ENCODE measurements at places on chromosomes 1 and 21.
A peak's percentile ranks its signal among the peaks of the same experiment; 100 is the strongest.

DNA sequence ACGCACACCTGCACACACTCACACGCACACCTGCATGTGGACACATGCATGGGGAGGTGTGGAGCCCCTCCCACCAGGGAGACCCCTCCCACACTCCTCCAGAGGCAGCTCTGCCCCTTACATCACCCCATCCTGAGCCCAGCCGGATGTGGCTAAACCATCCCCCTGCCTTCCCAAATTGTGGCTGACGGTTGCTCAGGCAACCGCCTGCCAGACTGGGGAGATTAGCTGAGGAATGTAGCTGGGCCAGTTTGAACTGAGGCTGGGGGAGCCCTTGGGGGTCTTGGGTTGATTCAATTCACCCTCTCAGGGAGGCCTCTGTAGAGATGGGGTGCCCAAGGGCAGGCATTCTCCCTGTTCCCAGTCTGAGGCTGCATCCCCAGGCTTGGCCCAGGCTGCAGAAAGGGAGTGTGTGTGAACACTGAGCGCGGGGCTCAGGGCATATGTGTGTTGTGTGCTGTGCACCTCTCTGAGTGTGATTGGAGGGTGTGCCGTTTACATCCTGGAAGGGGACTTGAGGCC, 12.9 kb downstream of the PTPRU start:
- no peak for DNase-seq

DNA sequence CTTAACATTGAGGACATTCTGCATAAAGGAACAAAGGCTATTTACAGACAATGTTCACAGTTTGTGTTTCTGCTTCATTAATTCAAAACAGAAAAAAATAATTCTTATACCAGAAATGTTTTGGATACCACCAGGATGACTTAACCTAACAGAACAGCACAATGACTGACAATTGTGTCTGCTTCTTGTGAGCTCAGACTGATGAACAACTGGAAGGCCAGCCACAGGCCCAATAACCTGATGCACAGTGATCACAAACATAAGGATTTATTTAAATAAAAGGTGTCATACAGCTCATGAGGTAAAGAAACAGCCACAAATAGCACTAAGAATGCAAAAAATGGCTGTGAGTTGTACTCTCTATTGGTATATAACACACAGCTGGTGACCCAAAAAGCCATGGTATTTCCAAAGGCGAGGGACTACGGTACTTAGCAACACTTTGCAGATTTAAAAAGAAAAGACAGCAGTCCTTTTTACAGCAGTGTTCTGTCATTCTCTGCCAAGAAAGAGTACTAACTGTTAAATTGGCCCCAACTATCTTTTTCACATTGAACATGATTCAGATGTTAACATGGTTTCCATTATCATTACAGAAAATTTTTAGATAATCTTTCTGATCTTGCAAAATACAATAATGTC, 32.1 kb upstream of the DDAH1 start:
- no peak for DNase-seq

GRCh38 chr1:185360714-185361113, 43.7 kb upstream of the IVNS1ABP start:
- no peak for DNase-seq

GRCh38 chr1:243723458-243724043, 126.5 kb downstream of the AKT3 start:
- no peak for DNase-seq

GRCh38 chr1:218123968-218124367, 161.1 kb upstream of the RRP15 start:
- no peak for DNase-seq

DNA sequence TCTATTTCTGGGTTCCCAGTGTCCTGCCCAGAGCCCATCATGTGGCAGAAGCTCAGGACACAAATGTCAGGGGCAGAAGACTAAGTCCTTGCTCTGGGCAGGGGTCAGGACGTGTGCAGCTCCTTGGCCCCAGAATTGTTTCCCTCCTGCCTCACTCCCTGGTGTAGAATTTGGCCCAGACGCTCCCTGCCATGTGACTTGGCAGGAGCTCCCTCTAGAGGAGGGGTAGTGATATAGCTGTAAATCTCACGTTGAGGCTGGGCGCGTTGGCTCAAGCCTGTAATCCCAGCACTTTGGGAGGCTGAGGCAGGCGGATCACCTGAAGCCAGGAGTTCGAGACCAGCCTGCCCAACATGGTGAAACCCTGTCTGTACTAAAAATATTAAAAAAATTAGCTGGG, 91.2 kb downstream of the UBIAD1 start:
- no peak for DNase-seq

DNA sequence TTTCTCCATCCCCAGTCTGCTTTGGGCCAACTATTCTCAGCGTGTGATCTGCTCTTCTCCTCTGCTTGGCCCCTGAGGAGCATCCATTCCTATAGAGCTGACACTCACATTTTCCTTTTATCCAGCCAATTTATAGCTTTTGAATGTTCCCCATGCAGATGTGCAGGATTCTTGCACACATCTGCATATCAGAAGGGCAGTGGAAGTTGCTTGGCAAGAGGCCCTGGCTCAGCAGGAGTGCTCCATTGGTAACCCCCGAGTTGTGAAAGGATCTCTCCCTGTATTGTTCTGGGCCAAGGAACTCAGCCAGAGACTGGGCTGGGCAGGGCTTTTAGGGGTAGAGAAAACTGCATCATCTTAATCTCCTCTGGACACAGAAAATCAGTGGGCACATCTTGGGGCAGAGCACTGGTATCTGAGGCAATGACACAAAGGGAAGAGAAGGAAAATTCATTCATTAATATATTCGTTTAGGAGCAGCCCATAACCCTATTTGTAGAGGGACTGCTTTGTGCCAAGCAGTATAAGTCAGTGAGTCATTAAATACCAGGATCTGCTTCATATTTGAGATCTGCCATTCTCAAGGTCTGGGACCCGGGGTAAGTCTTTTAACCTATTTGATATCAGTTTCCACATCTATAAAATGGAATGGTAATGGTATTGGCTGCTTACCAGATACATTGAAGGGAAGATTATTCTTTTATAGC, 31.0 kb upstream of the BEND5 start:
- no peak for DNase-seq

DNA sequence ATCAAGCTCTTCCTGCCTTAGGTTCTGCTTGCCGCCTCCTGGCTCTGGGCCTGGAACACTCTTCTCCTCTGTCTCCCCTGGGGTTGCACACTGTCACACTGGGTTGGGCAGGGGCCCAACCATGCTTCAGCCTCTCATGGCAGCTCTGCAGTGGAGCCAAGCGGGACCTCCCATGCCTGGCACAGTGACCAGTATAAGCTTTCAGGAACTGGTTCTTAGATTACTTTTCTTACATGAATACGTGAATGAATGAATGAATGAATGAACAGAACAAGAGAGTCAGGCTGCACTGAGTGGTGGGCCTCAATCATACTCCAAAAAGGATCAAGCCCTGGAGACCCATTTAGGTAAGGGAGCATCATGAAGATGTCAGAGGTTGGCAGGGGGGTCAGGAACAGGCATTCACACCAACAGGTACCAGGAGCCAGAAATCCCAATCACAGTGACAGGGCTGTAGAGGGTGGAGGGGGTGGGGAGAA, 30.8 kb upstream of the TMEM125 start:
- no peak for DNase-seq

DNA sequence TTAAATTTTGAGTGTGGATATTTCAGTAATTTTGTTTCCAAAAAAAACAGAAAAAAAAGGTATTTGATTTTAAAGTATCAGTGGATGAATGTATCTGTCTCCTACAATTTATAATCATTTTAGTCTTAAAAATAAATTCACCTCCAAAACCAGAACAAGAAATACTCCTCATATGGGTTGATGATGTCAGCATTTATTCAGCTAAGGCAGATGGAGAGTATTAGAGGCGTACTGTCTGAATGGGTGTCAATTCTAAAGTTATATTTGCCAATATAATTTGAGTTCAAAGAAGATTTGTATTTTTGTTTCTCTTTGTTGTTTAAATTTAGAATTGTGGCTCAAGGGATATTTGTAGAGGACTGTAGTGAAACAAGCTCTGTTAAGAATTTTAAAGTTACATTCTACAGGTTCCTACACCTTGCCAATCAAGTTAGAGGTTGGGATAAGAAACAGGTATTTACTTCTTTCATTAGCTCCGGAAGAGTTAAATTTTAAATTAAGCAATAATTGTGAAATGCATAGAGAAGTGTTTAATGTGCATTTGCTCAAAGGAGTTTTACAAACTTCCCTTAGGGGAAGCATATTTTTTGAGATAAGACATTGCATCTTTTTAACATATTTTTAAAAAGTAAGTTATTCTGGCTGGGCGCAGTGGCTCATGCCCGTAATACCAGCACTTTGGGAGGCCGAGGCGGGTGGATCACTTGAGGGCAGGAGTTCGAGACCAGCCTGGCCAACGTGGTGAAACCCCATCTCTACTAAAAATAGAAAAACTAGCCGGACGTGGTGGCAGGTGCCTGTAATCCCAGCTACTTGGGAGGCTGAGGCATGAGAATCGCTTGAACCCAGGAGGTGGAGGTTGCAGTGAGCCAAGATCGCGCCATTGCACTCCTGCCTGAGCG, 1.2 kb downstream of the PLA2G4A start:
- DNase-seq = peak; percentile 6

- no peak for DNase-seq
Observed at GRCh38 chr21:41868062-41868710, 11.0 kb downstream of the PRDM15 start.

- peak; percentile 3 for DNase-seq
Observed at GRCh38 chr1:192311281-192311680, 5.5 kb upstream of the RGS21 start.

DNA sequence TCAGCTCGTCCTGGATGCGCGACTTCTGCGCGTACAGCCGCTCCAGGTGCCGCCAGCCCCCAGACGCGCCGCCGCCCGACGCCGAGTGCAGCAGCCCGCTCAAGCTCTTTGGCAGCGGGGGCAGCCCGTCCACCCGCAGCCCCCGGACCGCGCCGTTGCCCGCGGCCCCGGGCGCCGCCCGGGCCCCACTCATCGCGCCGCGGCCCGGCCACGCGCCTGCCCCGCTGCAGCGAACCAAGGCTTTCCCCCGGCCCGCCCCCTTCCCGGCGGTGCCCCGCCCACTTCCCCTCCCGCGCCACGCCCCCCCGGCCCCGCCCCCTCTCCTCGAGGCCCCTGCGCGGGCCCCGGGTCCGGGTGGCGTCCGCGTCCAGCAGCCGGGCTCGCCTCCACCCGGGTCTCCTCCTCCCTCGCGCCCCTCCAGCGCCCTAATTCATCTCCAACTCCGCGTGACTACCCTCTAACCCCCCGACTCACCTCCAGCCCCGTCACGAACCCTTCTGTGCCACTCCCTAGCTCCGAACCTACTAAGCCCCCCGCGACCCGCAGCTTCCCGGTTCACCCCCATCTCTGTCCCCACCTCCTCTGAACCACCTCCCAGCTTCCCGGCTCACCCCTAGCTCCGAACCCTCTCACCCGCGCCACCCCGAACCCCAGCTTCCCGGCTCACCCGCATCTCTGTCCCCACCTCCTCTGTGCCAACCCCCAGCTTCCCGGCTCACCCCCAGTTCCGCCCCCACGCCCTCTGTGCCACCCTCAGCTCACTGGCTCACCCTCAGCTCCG, at the start of gene FAM89A:
TSS of gene FAM89A (minus strand) at position 236 of the 781 bp plus-strand sequence. CDS start at position 193, 43 bp downstream.
- no peak for DNase-seq

DNA sequence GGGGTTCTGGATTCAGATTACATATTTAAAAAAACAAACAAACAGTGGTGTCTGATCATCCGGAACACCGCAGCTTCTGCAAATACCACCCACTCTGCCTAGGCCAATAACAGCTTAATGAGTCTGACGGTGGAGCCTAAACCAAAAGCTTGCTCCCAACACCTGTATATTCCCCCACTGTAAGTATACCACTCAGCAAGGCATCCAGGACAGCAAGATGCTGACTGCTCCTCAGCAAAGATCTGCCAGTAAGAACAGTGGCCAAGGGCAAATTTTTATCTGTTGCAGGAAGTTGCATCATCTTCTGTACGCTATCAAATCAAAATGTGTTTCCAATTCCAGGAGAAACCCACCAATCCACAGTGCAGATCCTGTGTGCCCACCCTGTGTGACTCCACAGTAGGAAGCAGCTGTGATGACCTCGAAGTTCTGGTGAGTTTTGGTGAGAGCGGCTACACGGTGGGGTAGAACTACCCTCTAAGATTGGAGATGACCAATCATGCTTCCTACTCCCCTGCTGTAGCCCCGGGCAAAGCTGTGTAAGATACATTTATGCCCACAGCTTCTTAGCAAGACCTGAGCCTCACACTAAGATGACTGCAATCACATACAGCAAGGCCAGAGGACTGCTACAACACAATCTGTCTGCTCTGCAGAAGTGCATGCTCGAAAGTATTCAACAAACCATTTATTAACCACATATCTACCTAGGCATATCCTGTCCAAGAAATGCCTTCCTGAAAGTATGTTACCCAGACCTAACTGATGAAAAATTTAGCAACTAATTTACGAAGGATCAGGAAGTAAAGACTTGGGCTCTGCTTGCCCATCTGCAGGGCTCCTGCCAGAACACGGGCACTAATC, 30.5 kb downstream of the SIPA1L2 start:
- DNase-seq = no peak

DNA sequence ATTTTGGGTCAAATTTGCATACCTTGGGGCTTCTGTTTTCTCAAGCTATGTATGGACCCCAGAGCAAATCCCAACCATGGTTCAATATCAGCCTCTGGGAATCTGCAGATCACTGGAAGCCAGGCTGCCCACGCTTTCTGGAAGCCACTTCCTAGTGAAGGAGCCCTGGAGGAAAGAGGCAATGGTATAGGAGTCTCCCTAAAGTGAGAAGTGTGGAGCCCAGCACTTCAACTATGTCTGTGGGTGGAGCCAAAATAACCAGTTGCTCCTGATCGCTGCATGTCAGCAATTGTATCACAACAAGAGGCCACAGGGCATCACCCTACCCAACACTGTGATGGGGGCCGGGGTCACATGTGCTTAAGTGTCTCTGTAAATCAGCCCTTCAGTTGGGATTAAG, 26.9 kb downstream of the ETS2 start:
- DNase-seq = no peak

DNA sequence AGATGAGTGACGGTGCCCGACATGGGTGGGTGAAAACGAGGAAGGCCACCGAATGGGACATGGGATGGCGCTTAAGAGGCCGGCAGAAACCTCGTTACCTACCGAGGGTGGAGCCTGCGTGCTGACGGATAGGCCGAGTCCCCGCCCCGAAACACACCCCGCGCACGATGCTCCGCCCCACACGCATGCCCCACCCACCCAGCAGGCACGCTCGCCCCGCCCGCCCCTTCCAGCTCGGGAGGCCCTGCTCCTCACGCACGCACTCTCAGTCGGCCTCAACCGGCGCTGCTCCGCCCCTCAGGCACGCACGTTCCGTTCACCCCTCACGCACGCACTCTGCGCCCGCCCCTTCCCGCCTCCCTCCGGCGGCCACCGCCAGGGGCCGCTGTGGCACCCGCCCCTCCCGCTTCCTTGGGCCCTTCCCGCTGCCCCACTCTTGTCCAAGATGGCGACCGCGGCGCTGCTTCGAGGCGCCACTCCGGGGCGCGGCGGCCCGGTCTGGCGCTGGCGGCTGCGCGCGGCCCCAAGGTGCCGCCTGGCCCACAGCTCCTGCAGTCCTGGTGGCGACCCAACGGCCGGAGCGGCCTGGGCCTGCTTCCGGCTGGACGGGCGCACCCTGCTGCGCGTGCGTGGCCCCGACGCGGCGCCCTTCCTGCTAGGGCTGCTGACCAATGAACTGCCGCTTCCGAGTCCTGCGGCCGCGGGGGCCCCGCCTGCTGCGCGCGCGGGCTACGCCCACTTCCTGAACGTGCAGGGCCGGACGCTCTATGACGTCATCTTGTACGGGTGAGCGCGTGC, at the start of gene IBA57:
TSS of gene IBA57 (plus strand) at position 433 of the 798 bp plus-strand sequence. CDS start at position 446, 13 bp downstream.
- peak; percentile 93 for DNase-seq
